ENCODE measurements at places on chromosomes 1 and 21. TPM values are rescaled to one million over a fixed set of nuclear protein-coding genes. Genes with fewer than 3 reads are reported as not detected.

The UTS2 gene
- not detected for total RNA-seq

The ZNF683 gene
- total RNA-seq, result not detected

The KMO gene
- total RNA-seq, result 1.2 TPM

The AK4 gene
- 98.9 TPM for total RNA-seq

The KRTAP21-2 gene
- total RNA-seq, result not detected

The SPRR5 gene
- not detected for total RNA-seq

The ORC1 gene
- total RNA-seq, result 28.9 TPM

The RGS13 gene
- 0.22 TPM for total RNA-seq

The KISS1 gene
- 6.0 TPM for total RNA-seq

The CNR2 gene
- total RNA-seq, result not detected

The CD164L2 gene
- total RNA-seq, result 0.40 TPM

The TARS2 gene
- total RNA-seq, result 56.2 TPM

The KIF14 gene
- 23.6 TPM for total RNA-seq

The NMNAT1 gene
- 7.3 TPM for total RNA-seq

The BMP8B gene
- total RNA-seq, result 4.7 TPM

The RGL1 gene
- total RNA-seq, result 1.9 TPM

The HES2 gene
- total RNA-seq, result 42.9 TPM

The ALDH9A1 gene
- total RNA-seq, result 58.8 TPM

The SH2D5 gene
- total RNA-seq, result 11.2 TPM

The PTPRU gene
- 25.7 TPM for total RNA-seq

The TSPEAR gene
- 3.2 TPM for total RNA-seq

The SPRR2A gene
- not detected for total RNA-seq

The TSPAN1 gene
- 33.3 TPM for total RNA-seq

The WNT3A gene
- 1.5 TPM for total RNA-seq

The KRTAP12-2 gene
- total RNA-seq, result not detected

The NUDT4B gene
- 29.9 TPM for total RNA-seq

The EXOC8 gene
- total RNA-seq, result 14.0 TPM

The LYSMD1 gene
- 6.3 TPM for total RNA-seq

The ACTRT2 gene
- total RNA-seq, result not detected

The HCN3 gene
- total RNA-seq, result 1.9 TPM

The CRABP2 gene
- total RNA-seq, result 120 TPM

The EFNA1 gene
- 49.9 TPM for total RNA-seq

The PROK1 gene
- total RNA-seq, result not detected

The MPZ gene
- 0.18 TPM for total RNA-seq

The MAP3K21 gene
- 13.7 TPM for total RNA-seq

The SPRR2G gene
- total RNA-seq, result not detected

The C21orf58 gene
- total RNA-seq, result 15.3 TPM

The CD101 gene
- total RNA-seq, result 0.36 TPM

The LPAR3 gene
- total RNA-seq, result 13.0 TPM

The KIF26B gene
- 0.17 TPM for total RNA-seq

The CR1 gene
- not detected for total RNA-seq

The TMPRSS3 gene
- total RNA-seq, result not detected

The SYT2 gene
- not detected for total RNA-seq

The OR2T33 gene
- total RNA-seq, result 0.18 TPM

The INPP5B gene
- total RNA-seq, result 10.5 TPM

The CENPL gene
- total RNA-seq, result 92.8 TPM

The TDRD5 gene
- total RNA-seq, result not detected

The IL20 gene
- not detected for total RNA-seq

The TMEM222 gene
- 57.4 TPM for total RNA-seq

The CGN gene
- total RNA-seq, result 20.1 TPM

The FNDC5 gene
- 0.35 TPM for total RNA-seq
